ENCODE measurements at places on chromosomes 5 and 9.

DNA sequence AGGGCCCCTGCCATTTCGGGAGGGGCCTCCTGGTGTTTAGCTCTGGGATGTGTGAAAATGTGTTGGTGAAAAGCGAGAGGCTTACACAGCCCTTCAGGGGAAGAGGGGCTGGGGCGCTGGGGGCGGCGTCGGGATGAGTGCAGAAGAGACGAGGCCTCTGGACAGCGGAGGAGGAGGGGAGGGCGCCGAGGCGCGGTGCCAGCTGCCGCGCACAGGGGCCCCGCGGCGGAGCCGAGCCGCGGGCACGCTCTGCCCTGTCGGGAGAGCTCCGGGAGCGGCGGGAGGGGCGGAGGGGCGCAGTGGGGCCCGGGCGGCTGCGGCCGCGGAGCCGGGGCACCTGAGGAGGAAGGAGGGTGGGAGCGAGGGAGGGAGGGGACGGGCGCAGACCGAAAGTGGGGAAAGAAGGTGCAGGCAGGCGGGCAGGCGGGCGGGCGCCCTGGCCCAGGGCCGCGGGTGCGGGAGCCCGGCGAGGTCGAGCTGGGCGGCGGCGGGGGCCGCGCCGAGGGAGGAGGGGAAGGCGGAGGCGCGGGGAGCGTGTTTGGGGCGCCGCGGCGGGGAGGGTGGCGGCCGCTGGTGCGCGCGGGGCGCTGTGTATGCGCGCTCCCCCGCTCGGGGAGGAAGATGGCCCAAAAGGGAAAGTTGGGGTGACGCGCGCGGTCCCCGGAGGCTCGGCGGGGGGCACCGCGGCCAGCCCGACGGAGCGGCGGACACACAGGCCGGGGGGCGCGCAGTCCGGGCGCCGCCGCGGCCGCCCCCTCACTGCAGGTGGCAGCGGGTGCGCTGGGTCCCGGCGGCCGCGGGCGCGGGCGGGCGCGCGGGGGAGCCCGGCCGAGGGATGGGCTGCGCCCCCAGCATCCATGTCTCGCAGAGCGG is at the start of gene PDE8B:
Gene PDE8B (plus strand): TSS at position 590 of the 873 bp plus-strand sequence. CDS start 246 bp downstream, at position 836.
- DNase-seq: peak; percentile 81

DNA sequence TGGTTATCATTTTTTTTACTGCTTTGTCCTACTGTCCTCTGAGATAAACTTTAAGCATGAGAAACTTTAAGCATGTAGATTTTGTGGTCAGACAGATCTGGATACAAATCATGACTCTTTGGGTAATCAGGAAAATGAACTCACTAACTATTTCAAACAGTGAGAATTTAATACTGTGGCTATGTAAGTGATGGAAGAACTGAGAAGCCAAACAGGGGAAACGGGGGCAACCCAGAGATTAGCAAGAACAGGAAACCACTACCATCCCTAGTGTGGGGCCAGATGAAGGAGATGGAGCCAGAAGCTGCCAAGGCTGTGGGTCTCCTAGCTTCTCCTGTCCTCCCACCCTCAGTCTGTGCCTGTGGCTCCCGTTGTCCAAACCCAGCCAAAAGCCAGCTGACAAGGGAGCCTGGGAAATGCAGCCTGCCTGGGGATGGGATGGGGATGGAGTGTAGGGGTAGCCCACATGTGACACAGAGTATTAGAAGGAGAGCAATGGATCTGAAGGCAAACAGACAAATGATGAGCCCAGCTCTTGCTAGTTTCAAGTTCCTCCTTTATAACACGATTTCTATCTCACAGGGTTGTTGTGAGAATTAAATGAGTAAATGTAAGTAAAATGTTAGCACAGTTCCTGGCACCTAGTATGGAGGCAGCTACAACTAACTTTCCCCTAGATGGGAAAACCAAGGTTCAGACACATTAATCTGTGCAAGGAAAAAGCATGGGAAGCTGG is 27.7 kb upstream of the CDC23 start:
- DNase-seq: no peak

GRCh38 chr9:121718501-121718900 is 67.1 kb downstream of the DAB2IP start:
- no peak for DNase-seq

- DNase-seq: no peak
Observed at GRCh38 chr5:173866243-173866857, 21.8 kb upstream of the CPEB4 start.

- no peak for DNase-seq
Observed at GRCh38 chr9:134437403-134438194, 111.3 kb downstream of the RXRA start.

- no peak for DNase-seq
Observed at GRCh38 chr5:106766916-106767315, 903.8 kb downstream of the EFNA5 start.

- no peak for DNase-seq
Observed at GRCh38 chr9:19113964-19114679, 11.4 kb upstream of the HAUS6 start.

GRCh38 chr9:113349445-113350094 is at the start of gene BSPRY:
BSPRY (plus strand) TSS chr9:113349541; CDS start chr9:113349580, 39 bp downstream.
- peak; percentile 84 for DNase-seq

DNA sequence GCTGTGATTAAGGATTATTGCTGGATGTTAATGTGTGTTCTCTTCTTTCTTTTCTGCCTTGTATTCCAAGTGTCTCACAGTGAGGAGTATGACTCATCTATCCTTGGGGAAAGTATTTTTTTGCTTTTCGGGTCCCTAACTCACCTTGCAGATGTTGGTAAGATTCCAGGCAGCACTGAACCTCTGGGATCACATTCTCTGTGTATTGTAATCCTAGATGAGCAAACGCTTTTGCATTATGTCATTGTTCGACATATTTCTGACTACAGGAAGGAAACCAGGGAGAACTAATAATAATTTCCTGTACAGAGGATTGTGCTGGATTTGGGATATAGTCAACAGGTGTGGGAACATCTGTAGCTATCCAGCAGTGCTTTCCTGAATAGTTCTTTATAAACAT is 246.1 kb upstream of the TUT7 start:
- no peak for DNase-seq

- DNase-seq: no peak
Observed at GRCh38 chr5:121018004-121018403, 553.9 kb downstream of the PRR16 start.

Measured in SK-N-SH (cell line).